ENCODE measurements at places on chromosomes 5 and 9.

GRCh38 chr5:96207420-96207819, 225.6 kb downstream of the PCSK1 start:
- DNase-seq = no peak

DNA sequence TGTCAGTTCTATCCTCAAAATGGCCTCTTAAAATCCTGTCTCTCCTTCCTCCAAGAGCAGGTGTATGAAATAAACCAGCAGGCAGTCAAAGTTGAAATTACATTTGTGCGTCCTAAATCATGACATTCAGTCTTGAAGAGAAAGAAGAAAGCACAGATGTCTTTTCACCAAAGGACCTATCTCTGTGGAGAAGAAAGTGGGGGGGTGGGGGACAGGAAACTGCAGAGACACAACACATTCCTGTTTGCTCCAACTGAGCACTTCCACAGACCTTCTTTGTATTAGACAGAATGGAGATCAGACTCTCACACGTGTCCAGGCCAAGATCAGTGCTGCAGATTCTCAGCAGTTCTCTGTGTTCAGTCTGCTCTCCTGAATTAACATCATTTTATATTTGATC, 471.9 kb upstream of the RGMB start:
- DNase-seq = no peak

DNA sequence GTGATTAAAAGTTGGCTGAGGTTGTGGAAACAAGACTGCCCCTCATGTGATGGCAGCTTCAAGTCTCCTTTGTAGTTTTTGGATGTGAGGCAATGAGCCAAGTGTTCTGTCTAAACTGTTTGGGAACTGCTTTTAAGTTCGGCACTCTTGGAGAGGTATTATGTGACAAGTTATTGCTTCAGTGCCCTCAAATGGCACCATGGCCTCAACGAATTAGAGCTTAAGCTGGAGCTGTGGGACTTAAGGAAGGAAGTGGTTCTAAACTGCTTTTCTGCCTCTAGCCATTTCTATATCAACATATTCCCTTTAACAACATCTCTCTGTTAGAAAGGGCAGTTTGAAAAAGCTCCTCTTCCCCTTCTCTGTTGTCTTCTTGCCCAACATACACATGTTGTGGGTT, 227.7 kb downstream of the RFK start:
- no peak for DNase-seq

GRCh38 chr5:56054666-56055065, 59.9 kb upstream of the IL6ST start:
- DNase-seq = no peak

DNA sequence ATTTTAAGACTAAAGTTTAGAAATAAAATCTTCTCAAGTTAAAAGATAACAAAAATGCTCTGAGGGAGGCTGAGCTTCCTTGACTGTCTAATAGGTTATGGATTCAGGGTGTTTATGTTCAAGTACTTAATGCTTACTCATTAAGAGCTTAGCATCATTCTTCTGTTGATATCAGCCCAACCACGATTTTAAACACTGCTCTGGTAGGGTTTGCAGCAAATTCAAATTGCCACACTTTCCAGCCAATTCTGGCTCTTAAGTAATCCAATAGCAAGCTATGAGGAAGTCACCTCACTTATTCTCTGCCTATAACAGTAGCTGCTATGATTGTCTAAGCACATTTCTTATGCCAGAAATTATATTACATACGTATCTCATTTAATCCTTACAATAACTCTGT, 191.0 kb upstream of the KIF2A start:
- DNase-seq = no peak

- no peak for DNase-seq
These were observed 498.4 kb downstream of the TLE4 start for GRCh38 chr9:80070071-80070742.

GRCh38 chr9:34310215-34310614, 18.9 kb downstream of the KIF24 start:
- no peak for DNase-seq
